CD4-positive, alpha-beta T cell treated with Interferon gamma for 1 hour (primary cell): ENCODE measurements at places on chromosomes 5 and 9.

DNA sequence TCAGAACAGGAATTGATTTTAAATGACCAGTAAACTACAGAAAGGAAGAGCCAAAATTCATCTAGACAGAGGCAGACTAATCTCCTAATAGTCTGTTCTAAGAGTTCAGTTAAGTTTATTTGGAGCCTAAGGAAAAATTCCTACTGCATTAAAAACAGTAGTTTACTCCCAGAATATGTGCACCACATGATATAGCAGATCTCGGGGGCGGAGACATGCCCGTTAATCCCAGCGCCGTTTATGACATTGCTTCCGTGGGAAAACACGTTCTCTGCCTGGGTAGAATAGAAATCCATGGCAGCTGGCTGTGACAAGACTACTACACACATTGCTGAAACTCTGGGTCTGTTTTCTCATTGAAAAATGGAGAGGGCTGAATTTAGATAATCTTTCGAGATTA is 11.4 kb downstream of the HABP4 start:
- no peak for DNase-seq

DNA sequence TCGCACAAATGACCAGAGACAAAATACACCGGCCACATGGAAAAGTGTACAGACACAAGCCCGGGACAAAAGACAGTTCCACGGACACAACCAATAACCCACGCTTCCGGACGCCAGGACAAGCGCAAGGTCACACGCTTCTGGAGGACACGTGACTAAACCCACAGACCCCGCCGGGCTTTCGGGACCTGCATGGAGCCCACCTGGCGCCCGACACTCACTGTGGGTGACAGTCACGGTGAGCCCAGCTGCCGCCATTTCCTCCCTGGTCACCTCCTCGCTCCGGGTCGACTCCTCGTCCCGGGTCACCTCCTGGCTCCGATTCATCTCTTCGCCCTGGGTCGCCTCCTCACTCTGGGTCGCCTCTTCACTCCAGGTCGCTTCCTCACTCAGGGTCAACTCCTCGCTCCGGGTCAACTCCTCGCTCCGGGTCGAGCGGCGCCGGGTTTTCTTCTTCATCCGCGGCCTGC is 470 bp downstream of the BAG1 start:
- DNase-seq = no peak

- no peak for DNase-seq
Measured at GRCh38 chr5:57871496-57871895, 388.9 kb upstream of the ACTBL2 start.

DNA sequence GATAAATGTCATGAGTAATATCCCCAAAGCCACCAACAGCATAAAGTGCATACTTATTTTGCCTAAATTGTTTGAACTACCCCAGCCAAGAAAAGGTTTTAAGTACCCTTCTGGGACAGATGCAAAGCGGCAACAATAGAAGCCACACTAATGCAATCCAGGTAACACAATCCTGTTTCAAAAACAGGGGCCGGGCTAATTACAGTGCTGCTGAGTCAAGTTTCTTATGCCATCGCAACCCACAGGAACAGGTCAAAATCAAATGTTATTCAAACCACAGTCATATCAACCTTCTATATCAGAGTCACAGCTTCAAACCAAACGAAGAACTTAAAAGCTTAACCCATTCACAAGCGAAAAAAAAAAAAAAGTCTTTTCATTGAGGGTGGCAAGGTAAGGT is 28.3 kb downstream of the EBF1 start:
- no peak for DNase-seq
